Stimulated activated CD4-positive, alpha-beta T cell treated with anti-CD3 and anti-CD28 coated beads, TNF-alpha, amount 100 ng/mL, for 4 hours (primary cell): ENCODE measurements at places on chromosomes 5 and 9.

GRCh38 chr5:96812851-96813250 lies 5.1 kb upstream of the ERAP1 start:
- no peak for DNase-seq

GRCh38 chr5:76607353-76607871 lies 15.8 kb downstream of the F2RL2 start:
- no peak for DNase-seq

DNA sequence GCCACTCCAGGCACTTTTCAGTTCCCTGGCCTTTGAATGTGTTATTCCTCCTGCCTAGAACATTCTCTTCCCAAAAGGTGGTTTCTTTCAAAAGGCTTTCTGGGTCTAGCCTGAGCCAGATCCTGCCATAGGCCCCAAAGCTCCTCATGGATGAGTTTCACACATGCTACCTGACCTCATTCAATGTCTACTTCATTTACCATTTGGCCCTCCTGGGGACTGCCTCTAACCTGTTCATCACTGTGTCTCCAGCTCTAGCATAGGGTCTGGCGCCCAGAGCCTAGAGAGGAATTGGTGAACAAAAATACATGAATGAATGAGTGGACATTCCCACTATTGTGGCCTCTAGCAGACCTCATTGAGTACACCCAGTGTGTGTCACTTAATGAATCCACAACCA lies 5.4 kb upstream of the P4HA2 start:
- DNase-seq: no peak

DNA sequence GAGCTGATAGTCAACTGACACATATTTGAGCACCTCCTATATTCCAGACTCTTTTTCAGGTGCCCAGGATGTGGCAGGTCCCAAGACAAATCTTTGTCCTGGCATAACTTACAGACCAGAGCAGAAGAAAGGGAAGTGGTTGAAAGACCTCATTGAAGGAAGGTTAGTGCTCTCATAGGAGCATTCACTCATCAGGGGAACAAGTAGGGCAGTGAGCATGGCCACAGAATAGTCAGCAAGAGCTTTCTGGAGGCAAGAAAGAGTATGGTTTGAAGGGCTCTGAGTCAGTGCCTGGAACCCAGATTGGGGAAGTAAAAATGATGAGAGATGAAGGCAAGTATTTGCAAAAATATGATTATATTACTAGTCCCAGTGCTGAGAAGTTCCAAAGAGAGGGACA lies 25.0 kb upstream of the ERMP1 start:
- DNase-seq: no peak

DNA sequence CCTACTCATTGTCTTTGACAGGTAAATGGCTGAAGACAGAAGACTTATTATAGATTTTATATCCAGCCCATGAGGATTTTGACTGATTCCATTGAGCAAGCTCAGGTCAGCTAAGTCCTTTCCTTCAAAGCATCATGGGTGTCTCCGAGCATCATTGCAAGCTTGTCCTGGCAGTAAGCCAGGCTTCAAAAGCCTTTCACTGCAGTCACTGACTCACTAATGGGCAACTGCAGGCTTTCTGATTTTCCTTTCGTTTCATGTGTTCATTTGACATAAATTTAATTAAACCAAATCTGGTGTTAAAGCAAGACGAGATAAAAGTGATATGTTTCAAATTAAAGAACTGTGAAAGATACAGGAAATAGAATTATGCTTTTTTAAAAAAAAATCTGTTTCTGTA lies 426.2 kb downstream of the ANXA1 start:
- no peak for DNase-seq

- no peak for DNase-seq
These were observed 113.6 kb upstream of the FER start for GRCh38 chr5:108634010-108634616.

GRCh38 chr5:5588887-5589826 lies 166.7 kb downstream of the ICE1 start:
- no peak for DNase-seq

DNA sequence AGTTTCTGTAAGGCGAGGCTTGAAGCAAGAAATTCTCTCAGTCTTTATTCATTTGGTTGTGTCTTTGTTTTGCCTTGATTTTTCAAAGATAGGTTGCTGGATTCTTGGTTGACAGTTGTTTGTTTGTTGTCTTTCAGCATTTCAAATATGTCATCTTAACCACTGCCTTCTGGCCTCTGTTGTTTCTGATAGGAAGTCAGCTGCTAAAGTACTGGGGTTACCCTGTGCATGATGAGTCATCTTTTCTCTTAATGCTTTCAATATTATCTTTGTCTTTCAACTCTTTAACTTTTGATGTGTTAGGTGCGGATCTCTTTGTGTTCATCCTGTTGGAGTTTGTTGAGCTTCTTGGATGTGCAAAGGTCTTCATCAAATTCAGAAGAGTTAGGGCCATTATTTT lies 1571.3 kb downstream of the MAT2B start:
- DNase-seq: no peak

DNA sequence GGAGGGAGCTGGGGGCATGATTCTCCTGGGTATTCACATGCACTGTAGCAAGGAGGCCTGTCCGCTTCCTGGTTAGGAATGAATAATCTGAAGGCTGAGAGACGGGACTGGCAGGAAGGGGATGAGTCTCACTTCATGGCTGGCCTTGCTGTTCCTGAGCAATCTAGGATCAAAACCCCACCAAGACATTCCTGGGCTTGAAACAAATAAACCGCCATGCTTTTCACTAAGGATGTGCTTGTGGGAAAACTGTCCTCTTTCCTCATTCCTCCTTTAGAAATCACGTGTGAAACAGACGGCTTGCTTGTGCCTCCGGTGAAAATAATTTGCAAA lies 132.8 kb downstream of the MACROH2A1 start:
- DNase-seq: no peak

GRCh38 chr9:34227445-34227844 lies 48.6 kb downstream of the UBAP1 start:
- DNase-seq: no peak

- no peak for DNase-seq
These were observed 71.4 kb downstream of the MED27 start for GRCh38 chr9:132008184-132008803.

- no peak for DNase-seq
These were observed 221.3 kb upstream of the KLF9 start for GRCh38 chr9:70635790-70636189.

DNA sequence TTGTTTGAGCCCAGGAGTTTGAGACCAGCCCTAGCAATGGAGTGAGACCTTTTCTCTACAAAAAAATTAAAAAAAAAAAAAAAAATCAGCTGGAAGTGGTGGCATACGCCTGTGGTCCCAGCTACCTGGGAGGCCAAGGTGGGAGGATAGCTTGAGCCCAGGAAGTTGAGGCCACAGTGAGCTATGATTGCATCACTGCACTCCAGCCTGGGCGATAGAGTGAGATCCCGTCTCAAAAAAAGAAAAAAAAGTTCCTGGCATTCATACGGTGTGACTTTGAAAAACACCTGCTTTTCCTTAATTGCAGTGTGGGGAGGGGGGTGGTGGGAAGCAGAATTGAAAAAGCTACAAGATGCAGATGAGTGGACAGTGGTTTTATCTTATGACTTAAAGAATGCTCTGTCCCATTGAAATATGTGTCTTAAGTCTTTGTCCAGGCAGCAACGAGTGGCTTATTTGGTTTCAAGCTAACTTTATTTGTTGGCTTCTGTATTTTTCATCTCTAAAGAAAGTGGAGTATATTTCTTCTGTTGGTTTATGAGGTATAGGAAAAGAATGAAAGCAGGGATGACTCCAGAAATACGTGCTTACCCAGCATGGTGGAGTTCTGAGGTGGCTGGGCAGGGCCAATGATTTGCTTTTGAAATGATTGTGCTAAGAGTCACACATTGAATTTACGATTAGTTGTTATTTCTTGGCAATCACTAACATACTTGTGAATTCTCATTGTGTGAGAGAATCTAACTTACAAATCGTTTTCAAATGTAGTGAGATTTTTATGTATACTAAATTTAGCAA lies 27.8 kb downstream of the ROPN1L start:
- no peak for DNase-seq

- DNase-seq: no peak
These were observed 13.2 kb downstream of the HNRNPH1 start for GRCh38 chr5:179610109-179610902.

- DNase-seq: no peak
These were observed 12.4 kb upstream of the PTPN3 start for GRCh38 chr9:109510506-109510905.

DNA sequence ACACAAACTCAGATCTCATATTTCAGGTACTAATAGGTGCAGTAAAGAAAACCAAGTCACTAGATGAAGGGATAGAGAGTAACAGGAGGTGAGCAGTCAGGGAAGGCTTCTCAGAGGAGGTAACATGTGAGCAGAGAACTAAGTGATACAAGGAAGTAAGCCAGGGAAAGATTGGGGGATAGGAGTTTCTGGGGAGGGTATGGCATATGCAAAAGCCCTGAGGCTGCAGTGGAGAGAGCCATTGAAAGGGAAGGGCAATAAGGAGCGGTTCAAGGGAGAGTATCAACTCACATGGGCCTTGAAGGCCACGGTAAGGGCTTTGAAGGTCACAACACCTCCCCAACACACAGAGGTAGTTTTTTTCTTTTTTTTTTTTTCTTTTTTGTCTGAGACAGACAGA lies 6.9 kb downstream of the OLFML2A start:
- no peak for DNase-seq

GRCh38 chr9:118108971-118109370 lies 404.8 kb downstream of the TLR4 start:
- no peak for DNase-seq

DNA sequence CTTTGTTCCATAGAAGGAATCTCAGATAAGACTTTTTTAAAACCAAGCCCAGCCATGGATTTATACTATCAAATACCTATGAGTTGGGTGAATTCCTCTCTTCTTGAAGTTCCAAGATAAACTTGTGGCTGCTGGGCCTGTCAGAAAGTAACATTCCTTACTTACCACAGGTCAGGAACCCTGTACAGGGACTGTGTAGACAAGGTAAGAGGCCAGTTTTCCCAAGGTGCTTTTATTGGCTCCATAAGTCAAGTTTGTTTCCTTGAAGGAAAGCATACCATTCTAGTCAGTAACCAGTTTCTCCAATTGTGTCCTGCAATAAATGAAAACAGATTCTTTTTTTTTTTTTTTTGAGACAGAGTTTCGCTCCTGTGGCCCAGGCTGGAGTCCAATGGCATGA lies 8.8 kb upstream of the CLTB start:
- DNase-seq: no peak

- no peak for DNase-seq
These were observed 98.8 kb upstream of the PCA3 start for GRCh38 chr9:76665458-76665857.

DNA sequence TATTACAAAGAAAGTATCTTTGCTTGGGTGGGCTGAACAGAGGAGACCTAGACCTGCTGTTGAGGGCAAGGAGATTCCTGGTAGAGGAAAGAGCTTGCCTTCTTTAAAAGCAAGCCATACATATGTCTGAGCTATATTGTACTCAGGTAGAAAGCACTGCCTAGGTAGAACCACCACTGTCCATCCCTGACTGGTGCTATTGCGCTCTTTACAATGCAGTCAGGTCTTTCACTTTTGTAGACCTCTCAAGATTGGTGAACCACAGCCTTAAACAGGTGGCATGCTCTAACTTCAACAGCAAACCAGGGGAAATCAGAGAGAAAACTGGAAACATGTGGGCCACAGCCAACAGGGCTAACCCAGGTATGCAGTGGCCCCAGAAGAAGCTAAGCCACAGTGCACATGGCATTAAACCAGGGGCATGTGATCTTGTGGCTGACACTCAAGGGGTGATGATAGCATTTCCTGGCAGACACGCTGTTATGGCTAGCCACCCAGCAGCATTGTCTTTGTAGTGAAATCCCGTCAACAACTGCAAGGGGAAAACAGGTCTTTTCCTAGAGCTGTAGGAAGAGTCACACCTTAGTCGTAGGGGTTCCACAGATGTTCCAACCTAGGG lies 253.9 kb upstream of the PCSK5 start:
- DNase-seq: no peak

DNA sequence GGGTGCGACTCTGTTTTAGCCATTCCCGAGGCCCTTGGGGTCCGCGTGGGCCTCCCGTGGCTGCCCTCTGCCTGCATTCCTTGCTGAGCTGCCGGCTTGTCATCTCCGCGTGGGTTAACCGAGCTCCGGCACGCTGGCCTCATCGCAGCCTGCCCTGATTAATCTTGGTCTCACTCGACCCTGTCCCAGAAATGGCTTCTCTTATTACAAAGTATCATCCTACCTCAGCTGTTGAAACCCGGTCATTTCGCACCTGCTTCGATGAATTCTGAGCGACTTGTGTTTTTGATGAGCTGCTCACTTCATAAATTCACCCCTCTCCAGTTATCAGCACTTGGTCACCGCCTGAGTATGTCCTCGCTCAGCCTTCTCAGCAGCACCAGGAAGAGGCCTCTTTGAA lies 123.5 kb upstream of the EGFLAM start:
- DNase-seq: no peak

GRCh38 chr9:136728548-136729123 lies 14.1 kb downstream of the LCN10 start:
- no peak for DNase-seq

GRCh38 chr9:134602547-134603362 lies 38.8 kb upstream of the COL5A1 start:
- DNase-seq: no peak

GRCh38 chr5:163401271-163401670 lies 36.1 kb upstream of the CCNG1 start:
- no peak for DNase-seq

DNA sequence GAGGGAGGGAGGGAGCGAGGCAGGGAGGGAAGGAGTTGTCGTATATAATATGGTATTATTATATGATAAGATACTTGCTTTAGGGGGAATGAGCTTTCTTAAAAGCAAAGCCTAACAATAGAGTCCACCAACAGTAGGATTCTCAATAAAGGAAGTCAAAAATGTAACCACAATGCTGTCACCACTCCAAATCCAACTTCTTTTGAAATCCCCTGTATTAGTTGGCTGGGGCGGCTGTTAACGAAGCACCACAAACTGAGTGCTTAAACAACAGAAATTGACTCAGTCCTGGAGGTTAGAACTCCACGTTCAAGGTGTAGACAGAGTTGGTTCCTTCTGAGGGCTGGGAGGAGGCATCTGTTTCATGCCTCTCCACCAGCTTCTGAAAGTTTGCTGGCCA lies 23.1 kb downstream of the GAS1 start:
- DNase-seq: no peak

DNA sequence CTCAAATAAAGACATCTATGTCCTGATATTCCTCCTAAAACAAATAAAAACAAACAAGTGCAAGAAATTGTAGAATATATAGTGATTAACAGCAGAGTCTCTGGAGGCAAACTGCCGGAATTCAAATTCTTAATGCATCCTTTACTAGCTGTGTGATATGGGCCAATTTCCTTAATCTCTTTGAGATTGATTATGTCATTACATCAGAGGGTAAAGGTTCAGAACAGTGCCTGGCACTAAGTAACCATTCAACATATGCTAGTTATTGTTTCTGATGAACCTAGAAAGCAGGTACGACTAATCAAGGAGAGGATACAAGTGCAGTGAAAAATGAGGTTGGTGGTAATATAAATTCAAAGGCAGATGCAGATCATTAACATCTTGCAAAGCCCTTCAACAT lies 81.1 kb upstream of the ADAMTS19 start:
- no peak for DNase-seq

DNA sequence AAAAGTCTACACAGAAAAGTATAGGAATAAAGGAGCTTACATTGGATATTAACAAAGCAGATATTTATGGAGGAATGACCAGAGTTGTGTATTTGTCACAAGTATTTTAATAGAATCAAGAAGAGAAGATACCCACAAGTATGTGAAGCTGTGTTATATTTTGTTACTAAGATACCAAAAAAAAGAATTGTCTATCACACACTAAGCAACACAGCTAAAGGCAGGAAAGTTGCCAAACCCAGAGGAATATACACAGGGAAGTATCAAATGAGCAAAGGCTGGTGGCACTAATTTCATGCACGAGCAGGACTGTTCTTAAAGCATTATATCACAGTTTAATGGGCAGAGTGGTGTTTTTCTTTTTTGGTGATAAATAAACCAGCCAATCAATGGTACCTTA lies 30.9 kb upstream of the RAI14 start:
- DNase-seq: no peak
